ENCODE measurements at places on chromosomes 11 and 22. TPM values are rescaled to one million over a fixed set of nuclear protein-coding genes. Genes with fewer than 3 reads are reported as not detected.

DNA sequence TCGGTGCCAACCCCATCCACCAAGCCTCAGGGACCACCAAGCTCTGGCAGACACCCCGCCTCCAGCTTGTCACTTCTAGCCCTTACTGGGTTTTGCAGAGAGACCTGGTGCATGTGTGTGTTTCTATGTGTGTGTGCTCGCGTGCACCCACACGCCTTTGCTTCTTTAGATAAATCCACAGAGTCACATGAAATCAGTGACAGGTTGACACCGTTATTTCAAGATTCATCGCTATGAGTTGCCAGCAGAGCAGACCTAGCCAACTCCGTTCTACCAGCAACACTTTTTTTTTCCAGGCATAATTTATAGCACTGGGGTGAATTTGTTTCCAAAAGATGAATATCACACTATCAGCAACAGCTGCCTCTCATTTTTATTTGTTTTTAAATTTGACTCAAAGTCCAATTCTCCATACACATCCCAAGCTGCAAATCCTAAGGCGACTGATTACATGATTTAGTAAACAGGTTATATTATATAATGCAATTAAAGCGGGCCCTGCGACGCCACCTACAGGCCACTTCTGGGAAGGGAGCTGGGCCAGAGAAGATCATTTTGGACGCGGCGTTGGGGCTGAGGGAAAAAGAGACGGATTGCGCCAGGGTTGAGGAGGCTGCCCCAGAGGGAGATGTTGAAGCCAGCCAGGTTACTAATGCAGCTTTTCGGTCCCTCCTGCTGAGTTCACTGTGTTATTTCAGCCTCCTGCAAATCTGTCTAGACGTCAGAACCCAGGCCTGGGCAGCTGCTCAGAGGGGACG is 150.5 kb downstream of the FEZ1 start:
- peak; percentile 89 for DNase-seq
- H3K4me1 ChIP-seq: peaks cover 23% of the 10 kb centered on the region
- no peaks in the 10 kb centered on the region for H3K27me3 ChIP-seq
- H3K27ac ChIP-seq: peak overlapping the region; percentile 63

The LRRC32 gene
- 42.5 TPM for total RNA-seq

The CD3D gene
- not detected for total RNA-seq

The OR2D2 gene
- not detected for total RNA-seq
